Regular cardiac myocyte (primary cell): ENCODE measurements at places on chromosomes 1 and 21. TPM values are rescaled to one million over a fixed set of nuclear protein-coding genes. Genes with fewer than 3 reads are reported as not detected.

STUM gene
- total RNA-seq, result under 0.01 TPM in 1 of 2 replicates, not detected in the other

NBPF15 gene
- 29.1 and 31.3 TPM in 2 replicates for total RNA-seq

DCST1 gene
- total RNA-seq, result not detected in 2 replicates

PRXL2B gene
- total RNA-seq, result 11.0 and 13.8 TPM in 2 replicates

S100A16 gene
- total RNA-seq, result 126 and 297 TPM in 2 replicates

CAPN8 gene
- 0.28 TPM in 1 of 2 replicates, not detected in the other for total RNA-seq

OR2T35 gene
- not detected in 2 replicates for total RNA-seq

CFHR5 gene
- total RNA-seq, result not detected in 2 replicates

S100B gene
- 0.28 TPM in 1 of 2 replicates, not detected in the other for total RNA-seq

SYCP1 gene
- not detected in 2 replicates for total RNA-seq

C1orf226 gene
- total RNA-seq, result 0.19 and 0.56 TPM in 2 replicates

PTPN22 gene
- 2.1 and 3.1 TPM in 2 replicates for total RNA-seq

ANKRD35 gene
- 0.85 and 0.96 TPM in 2 replicates for total RNA-seq

NUF2 gene
- 2.3 and 32.4 TPM in 2 replicates for total RNA-seq

ARL8A gene
- 18.6 and 28.2 TPM in 2 replicates for total RNA-seq

FAM72D gene
- total RNA-seq, result under 0.01 and 4.2 TPM in 2 replicates
